ENCODE measurements at places on chromosomes 11 and 22.

GRCh38 chr11:316891-317301 lies 3.1 kb downstream of the IFITM1 start:
- DNase-seq: no peak

DNA sequence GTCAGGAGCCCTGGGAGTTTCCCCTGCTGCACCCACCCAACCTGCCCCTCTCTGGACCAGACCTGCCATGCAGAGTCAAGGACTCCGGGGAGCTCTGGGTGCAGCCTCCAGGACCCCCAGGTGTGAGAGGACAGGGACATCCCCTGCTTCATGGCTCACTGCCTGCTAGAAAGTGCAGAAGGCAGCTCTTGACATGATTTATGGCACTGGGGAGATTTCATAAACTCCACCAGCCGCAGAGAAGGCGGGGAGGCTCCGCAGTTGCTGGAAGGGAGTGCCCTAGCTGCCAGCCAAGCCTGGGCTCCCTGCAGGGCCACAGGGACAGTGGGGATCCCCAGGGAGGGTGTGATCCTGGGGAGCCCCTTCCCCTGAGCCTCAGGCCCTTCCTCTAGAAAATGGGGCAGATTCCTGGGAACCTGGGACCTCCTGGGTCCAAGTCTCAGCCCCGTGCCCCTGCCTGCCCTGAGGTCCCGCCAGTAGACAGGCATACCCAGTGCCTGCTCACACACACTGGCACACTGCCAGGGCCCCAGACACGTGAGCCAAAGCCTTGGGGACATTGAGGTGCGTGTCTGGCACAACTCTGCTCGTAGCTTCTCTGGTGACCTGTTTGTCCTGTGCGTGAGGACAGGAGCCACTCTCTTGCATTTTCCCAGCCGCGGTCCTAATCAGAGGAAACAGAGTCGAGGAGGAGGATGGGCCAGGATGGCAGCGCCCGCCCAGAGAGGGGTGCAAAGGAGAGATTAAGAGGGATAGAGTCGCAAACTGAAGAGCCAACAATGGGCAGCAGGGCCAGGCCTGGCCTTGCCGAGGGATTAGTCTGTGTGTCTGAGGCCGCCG lies 13.8 kb downstream of the CABP7 start:
- DNase-seq: no peak

- DNase-seq: no peak
Measured at GRCh38 chr11:131980888-131981668, 610.7 kb downstream of the NTM start.

GRCh38 chr11:134536677-134537076 lies 124.6 kb upstream of the B3GAT1 start:
- DNase-seq: no peak

GRCh38 chr11:3894128-3894731 lies 38.8 kb downstream of the STIM1 start:
- no peak for DNase-seq

- DNase-seq: no peak
Measured at GRCh38 chr22:46478083-46478551, 59.3 kb downstream of the CELSR1 start.

DNA sequence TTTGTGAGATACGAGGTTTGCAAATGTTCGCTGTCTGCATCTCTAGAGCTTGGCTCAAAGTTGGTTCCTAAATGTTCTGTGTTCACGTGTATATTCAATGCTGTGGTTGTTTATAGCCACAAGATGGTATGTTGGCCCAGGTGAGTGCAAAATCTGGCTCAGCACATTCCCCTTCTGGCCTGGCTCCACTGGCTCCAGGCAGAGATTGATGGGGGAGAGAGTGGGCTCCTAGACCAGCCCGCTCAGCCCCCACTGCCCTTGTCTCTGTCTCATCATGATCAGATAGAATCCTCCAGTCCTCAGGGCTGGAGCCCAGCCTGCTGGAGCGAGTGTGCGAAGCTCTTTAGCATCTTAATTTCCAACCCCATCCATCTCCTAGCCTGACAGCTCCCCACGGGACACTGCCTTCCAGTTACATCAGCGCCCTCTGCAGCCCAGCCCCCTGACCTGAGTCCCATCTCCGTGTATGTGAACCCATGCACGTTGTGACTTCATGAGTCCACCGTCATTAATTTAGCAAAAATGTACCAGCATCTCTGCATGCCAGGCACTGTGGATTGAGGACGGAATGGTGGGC lies 2.0 kb downstream of the P2RX3 start:
- DNase-seq: peak; percentile 65

DNA sequence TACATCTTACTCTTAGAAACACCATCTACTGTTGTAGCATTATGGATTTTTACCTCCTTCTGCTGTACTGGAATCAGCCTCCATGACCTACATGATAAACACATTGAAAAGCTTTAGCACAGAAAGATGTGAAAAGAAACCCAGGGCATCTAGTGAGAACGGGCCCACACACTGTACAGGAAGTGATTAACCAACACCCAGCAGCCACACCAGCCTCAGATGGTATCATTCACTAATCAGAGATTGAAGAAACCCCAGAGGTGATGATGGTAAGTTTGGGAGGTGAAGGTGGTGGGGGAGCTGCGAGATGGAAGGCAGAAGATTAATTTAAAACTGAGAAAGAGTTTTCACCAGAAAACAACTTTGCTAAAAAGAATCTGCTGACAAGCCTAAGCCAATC lies 46.1 kb downstream of the RASSF10 start:
- no peak for DNase-seq

GRCh38 chr11:9041747-9042146 lies 37.9 kb upstream of the NRIP3 start:
- no peak for DNase-seq

DNA sequence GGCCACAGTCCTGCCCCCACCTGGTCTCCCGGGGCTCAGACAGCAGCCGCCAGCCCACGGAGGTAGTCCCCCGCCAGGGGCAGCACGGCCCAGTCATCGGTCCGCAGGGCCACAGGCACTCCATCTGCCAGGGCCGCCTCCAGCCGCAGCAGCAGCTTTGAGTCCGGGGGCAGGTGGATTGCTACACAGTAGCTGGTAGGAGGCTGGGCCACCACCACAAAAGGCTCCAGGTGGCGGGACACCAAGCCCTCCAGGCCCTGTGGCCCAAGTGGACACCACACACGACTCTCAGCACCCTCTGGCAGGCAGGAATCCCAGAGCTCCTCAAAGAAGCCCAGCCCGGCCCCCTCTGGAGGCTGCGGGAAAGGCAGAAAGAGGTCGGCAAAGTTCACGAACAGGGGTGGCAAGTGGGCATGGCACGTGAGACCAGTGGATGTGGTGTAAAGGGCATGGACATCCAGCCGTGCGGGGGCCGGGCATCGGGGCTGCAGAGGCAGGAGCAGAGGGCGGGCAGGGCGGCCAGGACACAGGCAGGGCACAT lies 2.9 kb downstream of the AP5B1 start:
- no peak for DNase-seq

- no peak for DNase-seq
Measured at GRCh38 chr11:13358596-13359270, 81.1 kb downstream of the BMAL1 start.

GRCh38 chr11:63940786-63941185 lies 2.0 kb downstream of the NAA40 start:
- DNase-seq: no peak

- DNase-seq: no peak
Measured at GRCh38 chr11:68311160-68312116, 953 bp upstream of the LRP5 start.

DNA sequence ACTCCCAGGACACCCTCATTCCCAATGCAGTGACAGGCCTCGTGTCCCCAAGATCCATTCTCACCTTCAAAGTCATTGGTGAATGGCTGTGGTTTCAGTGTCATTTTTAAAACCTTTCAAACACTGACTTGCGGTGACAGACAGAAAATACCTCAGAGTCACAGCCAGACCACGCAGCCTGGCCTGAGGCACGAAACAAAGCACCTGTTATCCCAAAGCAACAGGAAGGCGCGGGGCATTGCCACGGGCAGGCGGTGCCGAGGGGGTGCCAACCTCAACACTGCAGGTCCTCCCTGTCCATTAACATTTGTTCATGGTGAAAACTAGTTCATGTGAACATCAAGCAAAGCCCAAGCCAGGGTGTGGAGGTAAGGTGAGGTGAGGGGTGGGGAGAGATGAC lies 38.2 kb downstream of the RPUSD4 start:
- no peak for DNase-seq

- no peak for DNase-seq
Measured at GRCh38 chr22:18991138-18991432, 55.0 kb upstream of the PRODH start.

- DNase-seq: no peak
Measured at GRCh38 chr11:80390505-80390904, 949.7 kb upstream of the TENM4 start.

DNA sequence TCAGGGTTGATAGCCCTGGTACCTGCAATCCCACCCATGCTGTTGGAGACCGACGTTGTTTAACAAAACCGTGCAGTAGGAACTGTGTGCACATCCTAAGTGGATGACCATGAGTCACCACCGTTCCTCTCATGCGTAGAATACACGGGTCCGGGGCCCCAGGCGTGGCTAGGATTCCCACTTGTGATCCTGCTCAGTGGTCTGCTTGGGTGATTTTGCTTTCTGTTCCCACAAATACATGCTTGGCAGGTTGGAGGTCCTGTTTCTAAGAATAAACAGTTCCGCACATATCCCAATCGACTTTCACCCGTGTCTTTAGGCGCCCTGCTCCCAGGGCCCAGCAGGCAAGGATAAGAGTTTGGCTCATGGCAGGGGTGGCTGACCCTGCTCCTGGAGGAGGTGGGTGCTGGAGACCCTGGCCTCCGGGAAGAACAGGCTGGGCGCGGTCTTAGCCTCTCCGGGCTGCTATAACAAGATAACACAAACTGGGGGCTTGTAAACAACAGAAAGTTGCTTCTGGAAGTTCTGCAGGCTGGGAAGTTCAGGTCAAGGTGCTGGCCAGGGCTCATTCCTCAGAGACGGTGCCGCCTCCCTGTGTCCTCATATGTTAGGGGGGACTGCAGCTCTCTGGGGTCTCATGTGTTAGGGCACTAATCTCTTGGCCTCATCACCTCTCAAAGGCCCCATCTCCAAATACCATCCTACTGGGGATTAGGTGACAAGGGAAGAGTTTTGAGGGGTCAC lies 1028.3 kb downstream of the BRD1 start:
- no peak for DNase-seq

DNA sequence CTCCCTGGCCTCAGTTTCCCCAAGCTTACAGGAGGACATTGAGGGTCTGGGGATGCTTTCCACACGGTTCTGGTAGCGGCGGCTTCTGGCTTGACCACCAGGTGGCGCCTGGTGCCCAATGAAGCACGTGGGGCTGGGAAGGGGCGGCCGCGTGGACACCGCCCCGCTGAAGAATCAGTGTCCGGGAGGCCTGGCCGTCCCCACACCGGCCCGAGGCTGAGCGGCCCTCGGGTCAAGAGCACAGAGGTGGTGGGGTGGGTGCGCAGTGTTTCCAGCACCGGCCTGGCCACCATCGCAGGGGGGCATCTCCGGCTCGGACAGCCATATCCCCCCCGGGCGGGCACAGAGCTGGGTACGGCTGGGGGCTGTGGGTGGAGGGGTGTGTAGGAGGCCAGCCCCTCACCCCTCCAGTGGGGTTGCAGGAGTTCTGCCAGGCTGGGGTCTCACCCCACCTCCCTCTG lies 27.8 kb upstream of the PPARA start:
- DNase-seq: peak; percentile 77

DNA sequence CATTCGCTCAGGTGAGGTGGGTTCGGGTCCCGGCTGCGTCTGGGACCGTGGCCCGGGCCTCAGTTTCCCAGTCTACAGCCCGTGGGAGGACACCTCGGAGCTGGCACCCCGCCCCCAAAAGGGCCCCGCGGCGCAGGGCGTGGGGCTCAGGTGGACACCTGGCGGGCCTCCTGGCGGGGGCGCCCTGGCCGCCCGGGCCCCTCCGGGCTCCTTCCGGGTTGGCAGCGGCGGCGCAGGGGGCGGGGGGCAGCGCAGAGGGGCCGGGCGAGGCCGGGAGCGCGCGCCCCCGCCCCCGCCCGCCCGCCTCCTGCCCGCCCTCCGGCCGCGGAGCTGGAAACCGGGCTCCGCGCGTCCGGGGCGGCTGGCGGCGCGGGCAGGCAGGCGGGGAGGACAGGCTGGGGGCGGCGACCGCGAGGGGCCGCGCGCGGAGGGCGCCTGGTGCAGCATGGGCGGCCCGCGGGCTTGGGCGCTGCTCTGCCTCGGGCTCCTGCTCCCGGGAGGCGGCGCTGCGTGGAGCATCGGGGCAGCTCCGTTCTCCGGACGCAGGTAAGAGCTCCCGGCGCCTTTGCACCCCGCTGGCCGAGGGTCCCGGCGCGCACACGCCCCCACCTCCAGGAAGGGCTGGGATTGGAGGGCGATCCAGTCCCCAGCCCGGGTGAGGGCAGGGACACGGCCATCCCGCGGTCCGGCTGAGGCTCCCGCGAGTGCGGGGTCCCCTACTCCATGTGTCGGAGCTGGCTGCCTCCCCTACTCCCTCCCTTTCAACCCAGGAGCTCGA lies at the start of gene EMID1:
TSS of gene EMID1 (plus strand) at position 303 of the 778 bp plus-strand sequence. CDS start at position 446, 143 bp downstream.
- DNase-seq: peak; percentile 58

DNA sequence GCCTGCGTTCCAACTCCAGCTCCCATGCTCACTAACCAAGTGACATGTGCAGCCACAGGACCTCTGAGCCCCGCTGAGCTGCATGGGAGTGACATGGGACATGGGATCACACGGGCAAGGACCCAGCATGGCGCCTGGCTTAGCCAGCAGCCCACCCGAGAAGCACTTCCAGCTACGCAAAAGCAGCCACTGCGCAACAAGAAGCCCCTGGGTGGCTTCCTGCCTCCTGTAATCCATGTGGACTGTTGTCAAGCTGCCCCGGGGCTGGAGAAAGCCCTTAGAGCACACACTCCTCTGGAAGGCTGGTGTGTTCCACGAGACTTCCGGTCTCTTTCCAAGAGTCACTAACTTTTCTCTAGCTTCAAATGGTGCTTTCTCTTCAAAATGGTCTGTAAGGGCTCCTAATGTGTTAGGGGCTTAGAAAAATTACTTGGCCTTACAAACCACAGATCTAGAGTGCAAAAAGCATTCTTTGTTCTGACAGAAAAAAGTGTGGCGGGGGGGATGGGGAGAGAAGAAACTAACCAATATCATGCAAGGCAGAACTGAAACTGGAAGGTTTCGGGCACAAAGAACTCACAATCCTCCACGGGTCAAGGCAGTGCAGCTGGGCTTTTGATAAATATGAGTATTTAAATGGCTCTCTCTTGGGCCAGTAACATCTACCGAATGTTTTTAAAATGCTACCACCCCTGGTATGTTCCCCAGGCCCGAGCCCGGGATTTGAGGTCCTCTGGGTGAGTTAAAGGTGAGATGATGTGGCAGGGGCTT lies 5.5 kb downstream of the C11orf24 start:
- DNase-seq: no peak

DNA sequence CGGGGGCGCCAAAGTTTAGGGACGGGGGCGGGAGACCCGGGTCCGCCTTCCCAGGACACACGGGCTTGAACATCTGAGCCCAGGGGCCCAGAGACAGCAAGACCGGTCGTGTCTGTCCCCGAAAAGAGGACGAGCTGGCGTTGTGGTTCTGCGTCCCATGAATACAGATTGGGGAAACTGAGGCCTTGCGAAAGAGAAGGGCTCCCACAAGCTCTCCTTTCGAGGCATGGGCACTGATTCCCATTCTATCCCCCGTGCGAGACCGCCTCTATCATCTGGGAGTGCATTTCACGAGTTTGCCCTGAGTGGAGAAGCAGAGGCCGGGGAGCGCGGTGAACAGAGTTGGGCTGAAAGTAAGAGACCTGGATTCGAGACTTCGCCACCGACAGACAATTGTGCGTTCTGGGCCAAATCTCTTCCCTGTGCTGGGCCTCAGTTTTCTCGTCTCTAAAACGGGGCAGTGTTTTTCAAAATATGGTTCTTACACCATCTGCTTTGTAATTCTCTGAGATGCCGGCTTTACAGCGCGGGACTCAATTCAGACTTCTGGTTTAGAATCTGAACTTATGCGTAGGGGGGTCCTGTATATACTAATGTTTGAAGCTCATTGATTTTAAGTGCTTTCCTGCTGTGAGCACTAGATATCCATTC lies 471 bp downstream of the RNF185 start:
- DNase-seq: no peak

Measured in WTC11 (cell line).